ENCODE measurements at places on chromosomes 7 and 10.

DNA sequence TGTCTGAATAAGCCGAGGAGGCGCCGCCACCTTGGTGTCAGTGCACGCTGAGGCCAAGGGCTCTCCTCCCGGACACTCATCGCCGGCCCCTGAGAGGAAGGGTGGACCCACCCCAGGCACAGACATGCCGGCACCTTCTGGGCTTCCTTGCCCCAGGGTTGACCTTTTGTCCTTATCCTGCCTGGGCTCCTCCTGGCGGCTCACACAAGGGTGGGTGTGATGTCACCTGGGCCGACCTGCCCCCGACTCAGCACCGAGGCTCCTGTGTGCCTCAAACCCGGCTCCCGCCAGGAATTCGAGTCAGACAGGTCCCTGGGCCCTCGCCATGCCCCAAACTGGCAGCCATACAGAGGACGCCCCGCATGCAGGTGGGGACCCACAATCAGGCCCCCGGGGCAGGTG, 17.7 kb upstream of the CFAP46 start:
- DNase-seq: no peak

DNA sequence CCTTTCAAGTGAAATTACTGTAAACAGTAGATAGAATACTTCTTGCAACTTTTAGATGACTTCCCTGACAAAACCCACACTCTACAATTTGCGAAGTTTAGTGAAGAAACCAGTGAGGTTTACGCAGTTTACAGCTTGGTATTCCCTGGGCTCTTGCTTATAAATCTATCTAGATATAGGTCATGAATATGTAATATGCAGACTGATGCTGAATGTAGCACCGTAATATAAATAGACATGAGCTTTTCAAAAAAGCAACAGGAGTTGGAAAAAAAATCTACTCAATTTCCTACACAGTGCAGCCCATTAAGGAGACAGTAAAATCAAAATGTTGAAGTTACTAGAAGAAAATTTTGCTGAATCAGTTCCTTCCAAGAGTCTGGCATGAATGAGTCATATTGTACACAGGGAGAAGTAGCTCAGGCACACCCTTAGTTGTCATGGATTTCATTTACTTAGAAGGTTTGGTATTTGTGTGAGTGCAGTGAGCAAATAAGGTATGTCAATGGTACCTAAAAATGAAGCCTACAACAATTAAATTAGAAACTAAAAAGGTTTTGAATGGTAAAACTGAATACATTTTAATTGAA, 67.7 kb upstream of the NEUROD6 start:
- DNase-seq: no peak

DNA sequence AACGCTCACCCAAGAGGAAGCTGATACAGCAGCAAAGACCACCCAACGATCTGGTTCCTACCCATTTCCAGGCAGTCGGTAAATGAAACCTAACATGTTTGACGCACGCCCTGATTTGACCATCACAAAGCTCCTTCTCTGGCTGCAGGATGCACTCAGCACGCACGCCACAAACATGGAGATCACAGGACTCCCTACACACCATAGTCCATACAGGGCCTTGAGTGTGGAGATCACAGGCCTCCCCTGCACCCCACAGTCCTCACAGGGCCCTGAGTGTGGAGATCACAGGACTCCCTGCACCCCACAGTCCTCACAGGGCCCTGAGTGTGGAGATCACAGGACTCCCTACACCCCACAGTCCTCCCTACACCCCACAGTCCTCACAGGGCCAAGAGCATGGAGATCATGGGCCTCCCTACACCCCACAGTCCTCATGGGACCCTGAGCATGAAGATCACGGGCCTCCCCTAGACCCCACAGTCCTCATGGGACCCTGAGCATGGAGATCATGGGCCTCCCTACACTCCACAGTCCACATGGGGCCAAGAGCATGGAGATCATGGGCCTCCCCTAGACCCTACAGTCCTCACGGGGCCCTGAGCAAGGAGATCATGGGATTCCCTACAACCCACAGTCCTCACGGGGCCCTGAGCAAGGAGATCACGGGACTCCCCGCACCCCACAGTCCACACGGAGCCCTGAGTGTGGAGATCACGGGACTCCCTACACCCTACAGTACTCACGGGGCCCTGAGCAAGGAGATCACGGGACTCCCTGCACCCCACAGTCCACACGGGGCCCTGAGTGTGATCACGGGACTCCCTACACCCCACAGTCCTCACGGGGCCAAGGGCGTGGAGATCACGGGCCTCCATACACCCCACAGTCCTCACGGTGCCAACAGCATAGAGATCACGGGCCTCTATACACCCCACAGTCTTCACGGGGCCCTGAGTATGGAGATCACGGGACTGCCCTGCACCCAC, 409.2 kb downstream of the DNAJB6 start:
- DNase-seq: no peak

DNA sequence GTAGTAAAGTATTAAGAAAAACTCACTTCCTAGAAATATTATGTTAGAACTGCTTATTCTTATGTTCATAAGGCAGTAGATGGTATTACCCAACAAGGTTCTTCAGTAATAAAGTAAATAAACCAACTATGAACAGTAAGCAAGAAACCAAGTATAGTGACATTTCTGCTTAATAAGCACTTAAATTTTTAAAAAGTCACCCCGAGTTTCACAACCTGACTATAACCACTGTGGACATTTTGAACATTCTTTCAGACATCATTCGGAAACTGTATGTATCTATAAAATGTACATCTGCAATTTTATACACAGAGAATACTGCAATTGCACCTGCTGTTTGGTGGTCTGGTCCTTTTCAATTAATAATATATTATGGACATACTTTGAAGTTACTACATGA, 1073.6 kb downstream of the XPNPEP1 start:
- DNase-seq: peak; percentile 56

GRCh38 chr10:98326621-98327027, 58.6 kb upstream of the LOXL4 start:
- no peak for DNase-seq

DNA sequence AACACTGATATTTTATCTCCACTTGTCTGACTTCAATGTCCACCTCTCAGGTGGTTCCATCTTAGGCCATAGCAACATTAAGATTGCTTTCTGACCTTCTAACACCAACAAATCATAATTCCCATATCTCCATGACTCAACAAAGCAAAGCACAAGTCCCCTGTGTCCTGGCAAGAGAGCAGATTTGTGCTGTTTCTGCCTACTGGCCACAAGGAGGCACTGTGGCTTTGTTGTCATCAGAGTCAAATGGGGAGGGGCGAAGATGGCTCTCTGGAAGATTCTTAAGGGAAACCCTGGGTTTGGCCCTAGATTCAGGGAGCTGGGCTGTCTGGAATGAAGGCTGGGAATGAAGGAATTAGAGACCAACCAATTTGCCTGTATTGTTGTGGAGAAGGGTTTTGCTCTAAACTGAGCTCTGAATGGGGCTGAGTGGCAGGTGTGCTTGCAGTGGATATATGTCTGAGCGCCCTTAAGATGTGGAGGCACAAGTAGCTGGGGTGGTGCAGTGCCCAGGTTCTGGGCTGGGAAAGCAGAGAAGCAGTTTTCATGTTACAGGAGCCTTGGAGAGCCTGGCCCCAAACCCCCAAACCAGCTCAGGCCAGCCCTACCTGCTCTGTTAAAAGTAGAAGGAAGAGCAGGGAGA, 154.8 kb upstream of the PRSS58 start:
- DNase-seq: peak; percentile 87

- no peak for DNase-seq
Observed at GRCh38 chr10:16770670-16771069, 46.6 kb downstream of the RSU1 start.

DNA sequence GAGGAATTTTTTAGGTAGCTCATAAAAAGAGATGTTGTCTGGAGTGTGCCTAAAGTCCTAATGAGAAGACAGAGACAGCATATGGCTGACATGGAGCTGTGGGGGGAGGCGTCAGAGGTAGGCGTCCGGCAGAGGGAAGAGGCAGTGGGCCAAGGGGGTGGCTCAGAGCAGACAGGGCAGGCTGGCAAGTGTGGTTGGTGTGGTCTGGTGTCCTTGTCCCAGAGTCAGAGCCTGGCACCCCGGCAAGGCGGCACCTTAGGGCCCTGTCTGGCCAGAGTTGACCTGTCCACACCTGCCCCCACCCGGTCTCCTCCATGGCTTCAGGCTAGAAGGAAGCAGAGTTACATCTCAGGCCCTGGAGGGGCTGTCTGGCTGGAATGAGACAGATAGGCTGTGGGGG, 220.3 kb upstream of the ZNF32 start:
- no peak for DNase-seq

GRCh38 chr10:132521466-132522102, 16.0 kb upstream of the INPP5A start:
- DNase-seq: no peak

GRCh38 chr10:51832652-51833383, 133.4 kb upstream of the CSTF2T start:
- no peak for DNase-seq

DNA sequence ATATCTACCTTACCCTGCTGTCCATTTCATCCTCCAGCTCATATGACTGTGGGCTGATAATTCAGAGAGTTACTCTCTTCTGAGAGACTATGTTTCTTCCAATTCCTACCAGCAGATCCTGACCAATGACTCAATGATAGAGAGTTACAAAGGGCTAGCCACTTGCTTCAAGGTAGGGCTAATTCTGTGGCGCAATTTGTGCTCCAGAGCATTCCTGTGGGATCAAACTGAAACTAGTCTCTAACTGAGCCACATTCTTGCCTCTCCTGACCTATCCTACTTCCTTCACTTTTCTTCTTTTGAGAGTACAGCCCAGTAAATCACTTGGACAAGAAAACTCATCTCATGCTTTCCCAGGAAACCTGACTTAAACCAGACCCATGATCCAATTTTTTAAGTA, 17.9 kb upstream of the ASZ1 start:
- no peak for DNase-seq

- DNase-seq: no peak
Observed at GRCh38 chr10:11276449-11276990, 258.8 kb downstream of the CELF2 start.

- DNase-seq: no peak
Observed at GRCh38 chr10:60894786-60895185, 49.2 kb downstream of the RHOBTB1 start.

GRCh38 chr7:52352013-52352981, 683.1 kb upstream of the POM121L12 start:
- no peak for DNase-seq

DNA sequence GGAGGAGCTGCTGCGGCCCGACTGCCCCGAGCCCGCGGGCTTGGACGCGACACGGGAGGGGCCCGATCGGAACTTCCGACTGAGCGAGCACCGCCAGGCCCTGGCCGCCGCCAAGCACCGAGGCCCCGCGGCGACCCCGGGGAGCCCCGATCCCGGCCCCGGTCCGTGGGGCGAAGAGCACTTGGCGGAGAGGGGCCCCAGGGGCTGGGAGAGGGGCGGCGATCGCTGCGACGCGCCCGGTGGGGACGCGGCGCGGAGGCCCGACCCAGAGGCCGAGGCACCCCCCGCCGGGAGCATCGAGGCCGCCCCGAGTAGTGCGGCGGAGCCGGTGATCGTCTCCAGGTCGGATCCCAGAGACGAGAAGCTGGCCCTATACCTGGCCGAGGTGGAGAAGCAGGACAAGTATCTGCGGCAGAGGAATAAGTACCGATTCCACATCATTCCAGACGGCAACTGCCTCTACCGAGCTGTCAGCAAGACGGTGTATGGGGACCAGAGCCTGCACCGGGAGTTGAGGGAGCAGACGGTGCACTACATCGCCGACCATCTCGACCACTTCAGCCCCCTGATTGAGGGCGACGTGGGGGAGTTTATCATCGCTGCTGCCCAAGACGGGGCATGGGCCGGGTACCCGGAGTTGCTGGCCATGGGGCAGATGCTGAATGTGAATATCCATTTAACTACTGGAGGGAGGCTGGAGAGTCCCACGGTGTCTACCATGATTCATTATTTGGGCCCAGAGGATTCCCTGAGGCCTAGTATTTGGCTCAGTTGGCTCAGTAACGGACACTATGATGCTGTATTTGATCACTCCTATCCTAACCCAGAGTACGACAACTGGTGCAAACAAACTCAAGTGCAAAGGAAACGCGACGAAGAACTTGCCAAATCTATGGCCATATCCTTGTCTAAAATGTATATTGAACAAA, 1.4 kb downstream of the OTUD1 start:
- peak; percentile 51 for DNase-seq

GRCh38 chr10:125146791-125147579, 13.4 kb downstream of the CTBP2 start:
- DNase-seq: peak; percentile 54

GRCh38 chr7:49088017-49088416, 163.7 kb downstream of the CDC14C start:
- DNase-seq: no peak

- DNase-seq: no peak
Observed at GRCh38 chr10:50850578-50851230, 34.7 kb downstream of the A1CF start.

DNA sequence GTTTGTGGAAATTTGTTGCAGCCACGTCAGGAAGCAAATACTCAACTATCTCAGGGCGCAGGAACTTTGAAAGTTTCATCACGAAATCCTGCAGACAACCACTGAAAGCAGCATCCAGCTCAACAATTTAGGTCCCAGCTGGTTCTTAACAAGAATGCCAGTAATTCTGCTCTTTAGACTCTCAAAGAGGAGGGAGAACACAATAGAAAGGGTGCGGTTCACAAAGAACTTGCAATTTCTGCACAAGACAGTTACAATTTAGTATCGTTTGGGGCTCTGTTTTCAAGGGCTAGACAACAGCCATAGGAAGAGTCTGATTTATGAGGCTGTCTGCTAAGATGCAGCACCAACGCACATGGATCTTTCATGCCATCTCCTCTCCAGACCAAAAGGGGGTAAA, 223.1 kb downstream of the FGFR2 start:
- DNase-seq: no peak

DNA sequence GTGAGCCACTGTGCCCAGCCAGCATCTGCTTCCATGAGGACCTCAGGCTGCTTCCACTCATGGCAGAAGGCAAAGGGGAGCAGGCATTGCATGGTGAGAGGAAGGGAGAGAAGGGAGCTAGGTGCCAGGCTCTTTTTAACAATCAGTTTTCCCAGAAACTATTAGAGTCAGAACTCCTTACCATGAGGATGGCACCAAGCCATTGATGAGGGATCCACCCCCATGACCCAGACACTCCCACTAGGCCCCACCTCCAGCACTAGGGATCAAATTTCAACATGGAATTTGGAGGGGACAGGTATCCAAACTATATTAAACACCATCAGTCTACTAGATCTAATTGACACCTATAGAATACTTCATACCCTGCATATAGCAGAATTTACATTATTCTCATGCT, 14.2 kb upstream of the MCM10 start:
- DNase-seq: no peak

Measured in MM.1S (cell line).